ENCODE measurements at places on chromosomes 11 and 22. TPM values are rescaled to one million over a fixed set of nuclear protein-coding genes. Genes with fewer than 3 reads are reported as not detected.

Gene MS4A7
- 1.2 TPM for total RNA-seq

GRCh38 chr11:105033781-105034180 is 1.2 kb downstream of the CASP1 start:
- no peak for DNase-seq

DNA sequence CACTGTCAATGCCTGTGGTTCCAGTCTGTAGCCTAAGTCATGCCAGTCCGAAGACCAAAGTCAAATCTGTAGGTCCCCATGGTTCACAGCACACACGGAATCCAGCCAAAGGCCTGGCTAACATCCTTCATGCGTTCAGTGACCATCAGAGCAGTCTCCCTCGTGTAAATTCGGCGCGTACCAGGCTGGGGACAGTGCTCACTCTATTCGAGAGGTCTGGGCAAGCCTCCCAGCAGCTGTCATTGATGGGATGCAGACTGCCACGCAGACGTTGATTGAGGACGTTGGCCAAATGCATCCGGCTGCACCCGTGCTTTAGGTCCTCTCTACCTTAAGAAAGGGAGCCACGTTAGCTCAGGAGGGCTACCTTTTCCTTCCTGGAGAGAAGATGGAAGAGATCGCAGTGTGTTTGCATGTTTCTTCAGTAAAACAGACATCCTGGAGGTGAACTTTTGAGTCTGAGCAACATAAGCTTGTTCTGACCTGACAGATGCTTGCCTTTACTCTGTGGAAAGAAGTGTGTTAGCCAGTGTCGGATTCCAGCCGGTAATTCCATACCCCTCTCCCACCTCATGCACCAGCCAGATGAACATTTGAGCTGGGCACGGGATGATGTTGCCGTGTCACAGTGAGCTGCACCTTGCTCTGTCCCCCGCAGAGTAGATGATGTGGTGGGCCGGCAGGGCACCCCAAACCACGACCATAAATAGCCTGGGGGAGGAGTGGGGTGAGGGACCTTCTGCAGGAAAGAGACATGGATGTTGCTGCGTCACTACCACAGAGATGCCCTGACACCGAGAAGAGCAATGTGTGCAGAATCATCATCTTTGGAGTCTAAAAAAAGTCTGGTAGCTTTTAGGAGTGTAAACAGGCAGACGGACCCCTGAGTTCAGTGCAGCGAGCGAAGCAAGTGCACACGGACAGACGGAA is 12.2 kb downstream of the CTTN start:
- no peak for DNase-seq

DNA sequence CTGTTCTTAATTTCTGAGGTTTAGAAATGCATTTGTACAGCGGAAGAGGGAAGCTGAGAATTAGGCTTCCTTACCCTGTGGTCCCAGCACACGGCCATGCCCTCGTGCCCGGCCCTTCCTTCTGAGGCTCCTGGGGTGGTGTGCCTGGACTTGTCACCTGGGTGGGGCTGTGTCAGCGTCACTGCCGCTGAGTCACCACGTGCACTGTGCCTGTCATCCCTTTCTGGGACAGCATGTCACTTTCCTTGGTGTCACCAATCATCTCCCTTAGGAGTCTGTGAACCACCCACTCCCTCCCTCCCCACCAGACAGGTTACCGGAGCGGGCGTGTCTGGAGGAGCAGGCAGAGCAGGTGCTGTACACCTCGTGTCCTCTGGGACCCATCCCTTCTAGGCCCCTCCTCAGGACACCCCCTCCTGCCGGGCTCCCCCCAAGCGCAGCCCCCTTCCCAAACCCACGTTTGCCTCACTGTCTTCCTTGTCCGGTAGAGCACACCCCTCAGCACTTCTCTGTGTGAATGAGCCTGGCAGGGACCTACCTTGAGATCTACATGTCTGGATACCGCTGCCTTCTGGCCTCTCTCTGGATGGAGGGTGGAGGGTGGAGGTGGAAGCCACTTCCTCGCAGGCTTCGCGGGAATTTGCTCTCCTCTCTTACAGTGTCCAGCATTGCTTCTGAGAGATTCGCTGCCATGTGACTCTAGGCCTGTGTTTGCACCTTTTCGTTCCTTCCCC is 367.6 kb downstream of the TBC1D22A start:
- no peak for DNase-seq

GRCh38 chr11:115616971-115617370 is 112.8 kb upstream of the CADM1 start:
- no peak for DNase-seq

Measured in frontal cortex (tissue), 4 donors.